ENCODE measurements at places on chromosomes 6 and 20.
A peak's percentile ranks its signal among the peaks of the same experiment; 100 is the strongest.

- no peak for DNase-seq
Measured at GRCh38 chr6:148987982-148988381, 241.2 kb downstream of the UST start.

DNA sequence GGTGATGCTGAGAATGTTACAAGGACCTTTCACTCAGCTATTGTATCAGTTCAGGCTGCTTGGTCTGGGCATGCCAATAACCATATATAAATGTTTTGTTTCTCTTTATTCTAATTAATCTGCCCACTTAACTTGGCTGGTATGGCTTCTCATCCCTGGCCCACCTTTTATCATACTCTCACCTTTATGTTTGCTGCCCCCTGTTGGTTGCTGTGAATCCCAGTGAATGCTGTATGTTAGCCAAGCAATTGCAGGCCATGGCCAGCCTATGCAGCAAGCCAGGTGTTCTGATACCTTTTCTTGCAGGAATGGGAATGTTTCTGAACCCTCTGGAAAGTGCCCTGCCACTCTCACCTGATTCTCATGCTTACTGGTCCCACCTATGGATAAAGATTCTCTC, 54.6 kb downstream of the PCSK2 start:
- no peak for DNase-seq

- no peak for DNase-seq
Measured at GRCh38 chr20:61922411-61922810, 143.3 kb downstream of the TAF4 start.

DNA sequence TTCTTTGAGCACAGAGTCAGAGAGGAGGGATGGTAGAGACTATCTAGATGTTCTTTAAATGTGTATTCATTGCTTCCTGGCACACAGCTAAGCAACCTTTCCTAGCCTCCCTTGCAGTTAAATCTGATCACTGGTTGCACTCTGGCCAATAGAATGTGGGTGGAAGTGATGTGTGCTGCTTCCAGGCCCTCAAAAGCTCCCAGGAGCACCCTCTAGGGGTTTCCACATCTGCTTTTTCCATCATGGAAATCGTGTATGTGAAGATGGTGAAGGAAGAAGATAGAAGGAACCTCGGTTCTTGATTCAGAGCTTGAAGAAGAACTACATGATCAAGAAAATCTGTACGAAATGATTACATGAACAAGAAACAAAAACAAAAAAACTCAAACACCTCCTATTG, 149.8 kb upstream of the JAG1 start:
- no peak for DNase-seq

- peak; percentile 50 for DNase-seq
Measured at GRCh38 chr6:54801669-54802068, 44.9 kb upstream of the FAM83B start.

DNA sequence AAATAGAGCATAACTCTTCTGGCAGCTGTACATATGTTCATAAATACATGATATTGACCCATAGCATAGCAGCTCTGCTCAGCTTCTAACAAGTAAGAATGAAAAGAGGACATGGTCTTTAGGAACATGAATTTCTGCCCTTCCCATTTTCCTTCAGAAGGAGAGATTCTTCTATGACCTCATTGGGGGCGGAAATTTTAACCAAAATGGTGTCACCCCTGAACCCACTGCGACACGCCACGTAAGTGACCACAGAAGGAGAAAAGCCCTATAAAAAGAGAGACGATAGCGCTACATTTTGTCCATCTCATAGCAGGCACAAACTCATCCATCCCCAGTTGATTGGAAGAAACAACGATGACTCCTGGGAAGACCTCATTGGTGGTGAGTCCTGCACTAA, at the start of gene IL17A:
Gene IL17A, plus strand, starts transcription at position 301 of the 400 bp plus-strand sequence. Its CDS starts 57 bp downstream, at position 358.
- DNase-seq: no peak

DNA sequence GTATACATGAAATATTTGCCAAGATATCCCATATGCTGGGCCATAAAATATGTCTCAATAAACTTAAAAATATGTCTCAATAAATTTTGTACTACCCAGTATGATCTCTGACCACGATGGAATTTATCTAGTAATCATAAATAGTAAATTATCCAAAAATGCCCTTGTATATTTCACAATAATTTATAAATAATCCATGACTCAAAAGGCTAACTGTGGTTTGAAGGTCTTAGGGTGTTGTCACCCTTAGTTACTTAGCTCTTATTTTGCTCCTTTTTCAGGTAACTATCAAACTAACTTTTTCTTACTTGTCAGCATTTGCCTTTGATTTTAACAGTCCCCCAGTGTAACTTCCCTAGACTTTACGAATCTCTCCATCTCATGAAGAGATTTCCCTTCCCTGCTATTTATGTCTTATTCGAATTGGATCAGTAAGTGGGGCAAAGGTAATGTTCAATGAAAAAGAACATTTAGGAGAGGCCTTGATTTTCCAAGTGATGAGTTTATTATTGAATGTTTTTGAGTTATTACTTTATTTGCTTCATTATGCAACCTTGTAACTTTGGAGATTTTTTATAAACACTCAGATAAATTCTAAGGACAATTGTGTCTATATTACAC, 109.0 kb upstream of the THBS2 start:
- no peak for DNase-seq

- DNase-seq: no peak
Measured at GRCh38 chr6:157393669-157394327, 12.8 kb downstream of the ZDHHC14 start.

- no peak for DNase-seq
Measured at GRCh38 chr20:53216856-53217576, 244.9 kb downstream of the TSHZ2 start.

DNA sequence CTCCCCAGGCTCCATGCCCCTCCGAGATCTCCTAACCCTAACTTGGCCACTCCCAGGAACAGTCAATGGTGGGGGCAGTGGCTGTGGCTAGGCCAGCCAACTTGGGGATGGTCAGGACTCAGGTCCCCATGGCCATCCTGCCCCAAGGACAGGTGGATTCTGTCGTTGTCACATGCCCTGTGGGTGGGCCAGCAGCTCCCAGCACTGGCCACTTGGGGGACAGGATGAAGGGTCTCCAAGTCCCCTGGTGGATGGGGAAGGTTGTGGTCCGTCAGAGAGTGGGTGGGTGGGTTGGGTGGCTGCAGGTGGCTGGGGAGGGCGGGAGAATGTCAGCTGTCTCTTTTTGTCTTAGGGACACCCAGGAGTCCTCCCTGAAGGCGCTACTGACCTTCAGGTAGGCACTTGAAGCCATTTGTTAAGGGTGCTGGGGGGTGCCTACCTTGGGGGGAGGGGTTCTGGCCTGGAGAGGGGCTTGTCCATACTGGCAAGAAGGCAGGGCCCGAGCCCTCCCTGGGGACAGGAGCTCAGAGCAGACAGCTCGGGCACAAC, 5.5 kb downstream of the COL9A3 start:
- no peak for DNase-seq

- DNase-seq: no peak
Measured at GRCh38 chr20:19922716-19923115, 94.4 kb upstream of the NAA20 start.

DNA sequence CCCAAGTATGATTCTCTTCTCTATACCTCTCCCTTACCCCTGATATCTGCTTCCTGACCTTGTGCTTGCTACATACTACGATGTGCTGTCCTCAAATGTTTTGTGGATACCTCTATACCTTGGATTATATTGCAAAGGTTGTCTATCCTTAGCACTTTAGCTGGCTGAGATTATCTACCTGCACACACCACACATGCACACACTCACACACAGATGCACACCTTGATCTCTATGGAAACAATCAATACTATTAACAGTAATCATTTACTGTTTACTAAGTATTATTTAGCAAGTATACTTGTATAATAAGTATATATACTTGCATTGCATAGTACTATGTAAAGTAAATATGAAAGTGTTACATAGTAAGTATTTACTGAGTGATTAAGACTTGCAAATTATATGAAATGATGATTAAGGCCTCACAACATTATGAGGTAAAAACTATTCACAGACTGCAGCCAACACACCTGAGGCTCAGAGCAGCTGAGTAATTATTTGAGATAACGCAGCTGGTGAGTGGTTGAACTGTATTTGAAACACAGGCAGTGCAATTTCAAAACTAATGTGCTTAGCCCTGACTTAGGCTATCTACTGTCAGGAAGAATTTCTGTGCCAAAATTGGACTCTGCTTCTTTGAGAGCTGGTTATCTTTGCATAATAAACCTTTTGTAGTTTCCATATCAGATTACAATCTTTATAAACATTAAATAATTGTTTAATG, 699.9 kb downstream of the FRK start:
- DNase-seq: no peak

DNA sequence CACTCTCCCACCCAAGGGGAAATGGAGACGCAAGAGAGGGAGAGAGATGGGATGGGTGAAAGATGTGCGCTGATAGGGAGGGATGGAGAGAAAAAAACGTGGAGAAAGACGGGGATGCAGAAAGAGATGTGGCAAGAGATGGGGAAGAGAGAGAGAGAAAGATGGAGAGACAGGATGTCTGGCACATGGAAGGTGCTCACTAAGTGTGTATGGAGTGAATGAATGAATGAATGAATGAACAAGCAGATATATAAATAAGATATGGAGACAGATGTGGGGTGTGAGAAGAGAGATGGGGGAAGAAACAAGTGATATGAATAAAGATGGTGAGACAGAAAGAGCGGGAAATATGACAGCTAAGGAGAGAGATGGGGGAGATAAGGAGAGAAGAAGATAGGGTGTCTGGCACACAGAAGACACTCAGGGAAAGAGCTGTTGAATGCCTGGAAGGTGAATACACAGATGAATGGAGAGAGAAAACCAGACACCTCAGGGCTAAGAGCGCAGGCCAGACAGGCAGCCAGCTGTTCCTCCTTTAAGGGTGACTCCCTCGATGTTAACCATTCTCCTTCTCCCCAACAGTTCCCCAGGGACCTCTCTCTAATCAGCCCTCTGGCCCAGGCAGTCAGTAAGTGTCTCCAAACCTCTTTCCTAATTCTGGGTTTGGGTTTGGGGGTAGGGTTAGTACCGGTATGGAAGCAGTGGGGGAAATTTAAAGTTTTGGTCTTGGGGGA, 754 bp downstream of the TNF start:
- DNase-seq: no peak

- DNase-seq: no peak
Measured at GRCh38 chr20:22260506-22260905, 323.9 kb downstream of the FOXA2 start.

DNA sequence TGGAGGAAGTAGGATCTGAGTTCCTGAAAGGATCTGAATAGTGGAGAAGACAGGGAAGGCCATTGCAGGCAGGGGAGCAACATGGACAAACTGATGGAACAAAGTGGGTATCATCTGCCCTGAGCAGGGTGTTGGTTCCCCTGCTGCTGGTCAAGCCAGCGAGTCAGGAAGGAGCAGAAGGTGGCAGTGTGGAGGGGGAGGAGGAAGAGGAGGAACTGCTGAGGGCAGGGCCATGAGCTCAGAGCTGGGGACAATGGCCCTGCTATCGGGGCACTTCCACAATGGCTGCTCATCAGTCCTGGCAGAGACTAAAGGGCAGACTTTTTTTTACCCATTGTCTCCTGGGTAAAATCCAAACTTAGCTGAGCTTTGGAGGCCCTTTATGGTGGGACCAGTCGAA, 13.6 kb downstream of the CNBD2 start:
- no peak for DNase-seq

DNA sequence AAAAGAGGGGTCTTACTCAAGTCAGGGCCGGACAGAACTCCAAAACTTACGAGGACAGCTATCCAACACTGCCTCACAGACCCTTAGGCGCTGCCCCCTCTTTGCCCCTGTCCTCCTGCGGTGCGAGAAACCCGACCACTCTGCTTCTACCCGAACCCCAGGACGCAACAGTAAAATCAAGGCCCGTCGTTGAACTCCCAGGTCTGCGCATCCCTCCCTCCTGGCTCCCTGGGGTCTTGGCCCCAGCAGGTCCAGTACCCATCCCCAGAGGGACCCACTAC, 6.4 kb downstream of the OLIG3 start:
- DNase-seq: no peak

DNA sequence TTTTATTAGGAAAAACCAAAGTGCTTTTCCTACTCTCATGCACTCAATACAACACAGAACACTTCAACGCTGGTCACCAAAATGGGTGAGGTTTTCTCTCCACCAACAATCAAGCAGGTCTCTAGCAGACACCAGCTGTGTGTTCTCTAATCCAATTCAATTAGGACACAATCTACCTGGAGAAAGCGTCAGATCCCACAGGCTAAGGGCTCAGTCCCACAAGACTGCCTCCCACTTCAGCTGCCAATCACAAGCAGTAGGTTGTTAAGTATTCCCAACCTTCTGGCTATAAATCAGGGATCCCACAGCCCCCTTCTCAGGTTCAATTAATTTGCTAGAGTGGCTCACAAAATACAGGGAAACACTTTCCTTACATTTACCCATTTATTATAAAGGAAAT, 47.7 kb downstream of the STMND1 start:
- DNase-seq: no peak

DNA sequence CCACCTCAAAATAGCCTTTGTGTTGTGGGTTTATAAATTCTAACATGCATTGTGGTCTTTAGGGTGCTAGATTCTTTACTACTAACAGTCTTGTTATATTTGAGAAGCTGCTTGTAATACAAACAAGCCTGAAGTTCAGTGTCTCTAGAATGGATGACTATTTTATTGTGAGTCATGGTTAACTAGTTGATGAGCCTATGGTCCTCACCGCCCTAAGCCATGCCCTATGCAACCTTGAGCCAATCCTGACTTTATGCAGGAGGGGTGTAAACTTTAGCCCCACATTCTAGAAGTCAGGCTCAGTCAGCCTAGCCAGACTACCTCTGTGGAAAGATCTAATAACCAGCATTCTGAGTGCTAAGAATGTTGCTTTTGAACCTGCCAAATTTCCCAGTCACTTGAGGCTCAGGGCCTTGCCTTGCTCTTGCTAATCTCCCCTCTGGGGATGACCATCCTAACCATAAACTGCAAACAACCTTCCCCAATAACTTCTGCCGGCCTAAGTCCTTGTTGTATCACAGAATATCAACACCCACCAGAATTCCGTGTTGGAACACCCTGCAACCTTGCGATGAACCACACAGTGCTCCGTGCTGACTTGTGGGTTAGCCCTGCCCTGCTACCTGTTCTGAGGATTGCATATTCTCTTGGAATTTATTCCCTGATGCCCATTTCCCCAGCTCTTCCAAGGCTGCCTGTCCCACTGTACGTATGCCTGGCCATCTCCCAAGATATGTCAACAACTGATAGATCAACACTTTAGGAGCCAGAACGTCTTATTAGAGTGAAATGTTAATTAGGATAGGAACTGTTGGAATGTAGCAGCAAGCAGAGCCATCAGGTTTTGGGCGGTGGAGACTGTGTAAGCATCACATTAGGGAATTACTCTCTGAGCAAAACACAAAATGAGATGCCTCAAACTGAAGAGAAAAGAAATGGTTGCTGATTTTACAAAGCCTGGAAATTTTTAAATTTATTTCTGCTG, 71.7 kb upstream of the CEP85L start:
- no peak for DNase-seq

GRCh38 chr20:39394461-39394860, 432.3 kb downstream of the DHX35 start:
- no peak for DNase-seq

DNA sequence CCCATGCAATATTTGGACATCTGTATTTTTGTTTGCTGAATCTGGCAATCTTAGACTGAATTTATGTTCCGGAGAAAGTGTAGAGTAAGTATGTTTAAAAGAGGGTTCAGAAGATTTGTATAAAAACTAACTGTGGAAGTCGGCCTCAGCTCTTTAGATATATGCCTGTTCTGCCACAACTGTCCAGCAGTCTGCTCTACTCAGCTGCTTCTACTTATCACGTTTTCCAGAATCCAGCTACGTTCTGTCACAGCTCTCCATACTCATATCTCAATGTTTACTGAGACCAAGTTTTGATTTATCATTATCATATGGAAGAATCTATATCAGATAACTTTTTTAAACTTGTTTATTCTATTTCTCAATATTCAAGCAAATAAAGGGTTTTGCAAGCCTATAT, 721.3 kb downstream of the EYS start:
- no peak for DNase-seq

GRCh38 chr20:45268531-45268930, 14.2 kb upstream of the SLPI start:
- DNase-seq: no peak
